ENCODE measurements at places on chromosomes 13 and 19. TPM values are rescaled to one million over a fixed set of nuclear protein-coding genes. Genes with fewer than 3 reads are reported as not detected.

Gene SBSN
- 0.09 TPM for total RNA-seq

Gene SYNE4
- total RNA-seq = not detected

Gene C1QTNF9B
- not detected for total RNA-seq

Gene ANGPTL8
- total RNA-seq = not detected

Gene NDUFA13
- 295 TPM for total RNA-seq

Gene BRME1
- 0.66 TPM for total RNA-seq

Gene PRR36
- total RNA-seq = not detected

Gene CPT1C
- 16.9 TPM for total RNA-seq

Gene CSNK1G2
- total RNA-seq = 76.8 TPM

Gene F2RL3
- 3.1 TPM for total RNA-seq

Gene RNF17
- total RNA-seq = not detected

Gene FCAR
- total RNA-seq = not detected
